ENCODE measurements at places on chromosomes 11 and 22.

GRCh38 chr22:46297151-46297812, 612 bp downstream of the GTSE1 start:
- DNase-seq = no peak

- no peak for DNase-seq
Observed at GRCh38 chr11:105236664-105237063, 97.1 kb upstream of the CARD18 start.

DNA sequence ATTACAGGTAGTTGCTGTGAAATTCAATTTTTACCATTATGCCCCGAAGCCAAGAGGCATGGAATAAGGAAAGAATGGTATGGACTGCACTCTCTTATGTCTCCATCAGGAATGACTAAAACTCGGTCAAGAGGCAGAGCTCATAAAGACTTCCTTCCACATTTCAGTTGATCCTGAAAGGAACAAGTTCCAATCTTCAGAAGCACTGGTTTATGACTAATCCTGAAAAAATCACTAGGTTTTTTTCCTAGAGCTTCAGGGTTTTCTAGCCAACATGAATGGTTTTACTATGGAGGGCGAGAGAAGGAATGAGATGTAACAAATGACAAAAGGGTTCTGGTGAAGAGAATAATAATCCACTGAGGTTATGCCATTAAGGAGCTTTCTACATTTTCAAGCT, 832.2 kb downstream of the NTM start:
- DNase-seq = no peak

GRCh38 chr22:20590477-20591294, 83.3 kb downstream of the MED15 start:
- no peak for DNase-seq

- DNase-seq = peak; percentile 63
Observed at GRCh38 chr11:12717851-12718291, 43.6 kb downstream of the TEAD1 start.

GRCh38 chr22:23085785-23086184, 15.5 kb downstream of the GNAZ start:
- DNase-seq = no peak

DNA sequence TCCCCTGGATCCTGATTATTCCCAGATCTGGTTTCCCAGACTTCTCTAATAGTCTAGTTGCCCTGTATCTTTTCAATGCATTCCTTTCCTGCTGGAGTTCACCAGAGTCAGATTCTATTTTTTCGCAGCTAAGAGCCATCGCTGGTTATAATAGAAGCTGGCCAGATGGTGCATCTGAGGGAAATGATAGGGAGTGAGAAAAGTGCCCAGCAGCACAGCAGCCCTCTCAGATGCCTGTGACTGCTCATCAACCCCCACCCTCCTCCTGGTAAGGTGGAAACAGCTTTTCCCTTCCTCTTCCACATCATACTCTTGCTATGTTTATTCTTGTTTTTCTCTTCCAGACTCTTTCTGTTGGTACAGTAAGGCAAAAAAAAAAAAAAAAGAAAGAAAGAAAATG, 12.8 kb downstream of the OR8A1 start:
- DNase-seq = no peak

GRCh38 chr11:40722179-40722795, 737.2 kb downstream of the LRRC4C start:
- DNase-seq = no peak

GRCh38 chr11:57356268-57356667, 18.1 kb downstream of the P2RX3 start:
- no peak for DNase-seq

- no peak for DNase-seq
Observed at GRCh38 chr22:38247713-38248112, 25.1 kb downstream of the TMEM184B start.

All from stimulated activated effector memory CD8-positive, alpha-beta T cell treated with anti-CD3 and anti-CD28 coated beads, Interleukin-12 subunit alpha, Interleukin-12 subunit beta, amount 100 ng/mL, for 72 hours (primary cell).